ENCODE measurements at places on chromosomes 12 and 14. TPM values are rescaled to one million over a fixed set of nuclear protein-coding genes. Genes with fewer than 3 reads are reported as not detected.

Gene CLEC7A
- polyA plus RNA-seq: 4.2 TPM

Gene USP44
- 1.1 TPM for polyA plus RNA-seq

Gene LHX5
- polyA plus RNA-seq: not detected

Gene TMEM132D
- 1.2 TPM for polyA plus RNA-seq

Gene DDX55
- 21.4 TPM for polyA plus RNA-seq
